GM23338 (cell line): ENCODE measurements at places on chromosomes 12 and 14. TPM values are rescaled to one million over a fixed set of nuclear protein-coding genes. Genes with fewer than 3 reads are reported as not detected.

Gene SRSF9
- 202 and 250 TPM in 2 replicates for total RNA-seq

Gene DCN
- not detected in 2 replicates for total RNA-seq

Gene TAS2R19
- 6.0 and 8.6 TPM in 2 replicates for total RNA-seq

Gene LTBR
- total RNA-seq: 6.8 and 7.1 TPM in 2 replicates

Gene WIF1
- total RNA-seq: 3.1 and 4.1 TPM in 2 replicates

Gene KCNH5
- 0.83 and 0.97 TPM in 2 replicates for total RNA-seq

Gene FIGNL2
- total RNA-seq: 4.1 and 5.2 TPM in 2 replicates

Gene PDE3A
- total RNA-seq: 9.1 and 9.2 TPM in 2 replicates

Gene GUCY2C
- total RNA-seq: 1.9 and 3.1 TPM in 2 replicates

Gene LBHD2
- not detected in 2 replicates for total RNA-seq

Gene DCD
- total RNA-seq: not detected in 2 replicates

Gene MOK
- total RNA-seq: 2.1 and 3.1 TPM in 2 replicates

Gene ST8SIA1
- 4.2 and 5.1 TPM in 2 replicates for total RNA-seq

Gene CCDC184
- 2.8 and 3.7 TPM in 2 replicates for total RNA-seq

Gene EGLN3
- 42.9 and 44.4 TPM in 2 replicates for total RNA-seq

Gene PZP
- total RNA-seq: 0.43 TPM in 1 of 2 replicates, not detected in the other

Gene TRIM9
- 6.2 and 8.4 TPM in 2 replicates for total RNA-seq

Gene WDHD1
- 65.4 and 71.3 TPM in 2 replicates for total RNA-seq

Gene SERPINA5
- total RNA-seq: 0.90 and 1.3 TPM in 2 replicates

Gene OR6C4
- not detected in 2 replicates for total RNA-seq

Gene VRTN
- 129 and 143 TPM in 2 replicates for total RNA-seq

Gene BCL7A
- total RNA-seq: 9.9 and 12.7 TPM in 2 replicates

Gene LRIG3
- 7.5 and 10.9 TPM in 2 replicates for total RNA-seq

Gene CD163
- 0.04 TPM in 1 of 2 replicates, not detected in the other for total RNA-seq

Gene RNASE7
- total RNA-seq: not detected in 2 replicates

Gene CD163L1
- total RNA-seq: 0.14 and 1.6 TPM in 2 replicates

Gene CCDC88C
- total RNA-seq: 42.1 and 60.7 TPM in 2 replicates

Gene HCAR2
- not detected in 2 replicates for total RNA-seq

Gene SLC39A2
- not detected in 2 replicates for total RNA-seq

Gene LRFN5
- 6.3 and 6.8 TPM in 2 replicates for total RNA-seq

Gene ALDH2
- total RNA-seq: 7.9 and 14.9 TPM in 2 replicates

Gene SLCO1B1
- 0.24 TPM in 1 of 2 replicates, not detected in the other for total RNA-seq

Gene IAPP
- total RNA-seq: not detected in 2 replicates

Gene ZDHHC22
- total RNA-seq: 29.3 and 32.1 TPM in 2 replicates

Gene ANG
- 2.3 and 5.1 TPM in 2 replicates for total RNA-seq

Gene IL22
- not detected in 2 replicates for total RNA-seq

Gene TTC5
- total RNA-seq: 14.6 and 16.4 TPM in 2 replicates

Gene PLEKHG7
- not detected in 2 replicates for total RNA-seq

Gene DDN
- total RNA-seq: 0.04 and 0.10 TPM in 2 replicates

Gene GLT1D1
- 4.4 and 5.9 TPM in 2 replicates for total RNA-seq

Gene SELPLG
- total RNA-seq: 0.56 TPM in 1 of 2 replicates, not detected in the other

Gene C1QL4
- 0.12 TPM in 1 of 2 replicates, not detected in the other for total RNA-seq

Gene PCNX4
- 77.5 and 99.9 TPM in 2 replicates for total RNA-seq

Gene TAS2R30
- total RNA-seq: 9.7 and 13.7 TPM in 2 replicates

Gene DIO3
- total RNA-seq: 0.28 TPM in 1 of 2 replicates, not detected in the other

Gene POTEG
- total RNA-seq: not detected in 2 replicates

Gene TMPRSS12
- total RNA-seq: not detected in 2 replicates

Gene ANAPC5
- total RNA-seq: 114 and 125 TPM in 2 replicates

Gene PLEKHD1
- total RNA-seq: 0.28 and 0.35 TPM in 2 replicates

Gene STAB2
- 0.14 TPM in 1 of 2 replicates, not detected in the other for total RNA-seq

Gene MYF6
- total RNA-seq: not detected in 2 replicates

Gene SYNDIG1L
- total RNA-seq: 1.6 and 2.1 TPM in 2 replicates
